ENCODE measurements at places on chromosomes 2 and 18.
A peak's percentile ranks its signal among the peaks of the same experiment; 100 is the strongest.

DNA sequence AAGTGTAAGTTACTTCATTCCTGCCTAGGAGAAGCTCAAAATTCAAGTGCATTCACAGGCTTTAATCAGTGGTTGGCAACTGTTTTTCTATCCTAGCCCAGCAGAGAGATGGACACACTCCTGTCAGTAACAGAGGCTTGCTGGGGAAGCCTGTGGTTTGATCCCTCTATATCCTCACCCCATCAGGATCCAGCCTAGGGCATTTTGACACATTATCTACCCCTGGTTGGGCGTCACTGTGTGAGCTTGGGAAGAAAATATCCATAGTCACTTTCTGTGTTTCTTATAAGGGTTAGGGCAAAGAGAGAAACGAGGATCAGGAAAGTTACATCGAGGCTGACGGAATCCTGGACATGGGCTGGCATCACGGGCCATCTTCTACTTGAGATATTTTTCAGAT, 10.0 kb downstream of the NT5DC4 start:
- DNase-seq: no peak

GRCh38 chr2:231720292-231720986, 12.1 kb downstream of the PTMA start:
- no peak for DNase-seq

DNA sequence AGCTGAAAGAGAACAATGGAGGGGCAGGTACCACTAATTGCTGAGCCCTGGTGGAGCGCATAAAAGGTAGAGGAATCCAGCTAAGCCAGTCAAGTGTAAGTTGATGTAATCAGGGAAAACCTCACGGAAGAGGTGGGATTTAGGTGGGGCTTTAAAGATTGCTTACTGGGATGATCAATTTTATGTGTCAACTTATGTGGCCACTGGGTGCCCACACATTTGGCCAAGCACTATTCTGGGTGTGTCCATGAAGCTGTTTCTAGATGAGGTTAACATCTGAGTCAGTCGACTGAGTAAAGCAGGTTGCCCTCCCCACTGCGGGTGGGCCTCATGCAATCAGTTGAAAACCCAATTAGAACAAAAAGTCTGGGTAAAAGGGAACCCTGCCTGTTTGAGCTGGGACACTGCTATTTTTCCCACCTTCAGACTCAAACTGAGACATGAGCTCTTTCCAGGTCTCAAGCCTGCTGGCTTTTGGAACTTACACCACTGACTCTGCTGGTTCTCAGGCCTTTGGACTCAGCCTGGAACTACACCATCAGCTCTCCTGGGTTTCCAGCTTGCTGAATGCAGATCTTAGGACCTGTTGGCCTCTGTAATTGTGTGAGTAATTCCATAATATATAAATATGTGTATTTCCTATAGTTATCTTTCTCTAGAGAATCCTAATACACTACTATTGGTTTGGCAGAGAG, 67.3 kb downstream of the MYO5B start:
- DNase-seq: no peak

- DNase-seq: peak; percentile 69
Observed at GRCh38 chr18:3129053-3129864, 90.5 kb downstream of the MYOM1 start.

DNA sequence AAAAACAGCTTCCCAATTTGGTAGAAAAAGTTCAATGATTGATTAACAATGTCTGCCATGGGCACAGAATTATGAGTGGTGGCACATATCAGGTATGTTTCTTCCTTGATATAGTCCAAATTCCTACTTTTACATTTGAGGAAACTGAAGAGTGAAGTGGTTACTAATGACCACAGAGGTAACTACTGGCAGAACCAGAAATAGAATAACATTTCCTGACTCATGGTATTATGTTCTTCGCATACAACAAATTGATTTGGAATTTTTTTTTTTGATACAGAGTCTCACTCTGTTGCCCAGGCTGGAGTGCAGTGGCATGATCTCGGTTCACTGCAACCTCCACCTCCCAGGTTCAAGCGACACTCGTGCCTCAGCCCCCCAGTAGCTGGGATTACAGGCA, 6.0 kb upstream of the NFE2L2 start:
- no peak for DNase-seq

- DNase-seq: peak; percentile 96
Observed at GRCh38 chr2:196601430-196602306, 37.8 kb upstream of the CCDC150 start.

DNA sequence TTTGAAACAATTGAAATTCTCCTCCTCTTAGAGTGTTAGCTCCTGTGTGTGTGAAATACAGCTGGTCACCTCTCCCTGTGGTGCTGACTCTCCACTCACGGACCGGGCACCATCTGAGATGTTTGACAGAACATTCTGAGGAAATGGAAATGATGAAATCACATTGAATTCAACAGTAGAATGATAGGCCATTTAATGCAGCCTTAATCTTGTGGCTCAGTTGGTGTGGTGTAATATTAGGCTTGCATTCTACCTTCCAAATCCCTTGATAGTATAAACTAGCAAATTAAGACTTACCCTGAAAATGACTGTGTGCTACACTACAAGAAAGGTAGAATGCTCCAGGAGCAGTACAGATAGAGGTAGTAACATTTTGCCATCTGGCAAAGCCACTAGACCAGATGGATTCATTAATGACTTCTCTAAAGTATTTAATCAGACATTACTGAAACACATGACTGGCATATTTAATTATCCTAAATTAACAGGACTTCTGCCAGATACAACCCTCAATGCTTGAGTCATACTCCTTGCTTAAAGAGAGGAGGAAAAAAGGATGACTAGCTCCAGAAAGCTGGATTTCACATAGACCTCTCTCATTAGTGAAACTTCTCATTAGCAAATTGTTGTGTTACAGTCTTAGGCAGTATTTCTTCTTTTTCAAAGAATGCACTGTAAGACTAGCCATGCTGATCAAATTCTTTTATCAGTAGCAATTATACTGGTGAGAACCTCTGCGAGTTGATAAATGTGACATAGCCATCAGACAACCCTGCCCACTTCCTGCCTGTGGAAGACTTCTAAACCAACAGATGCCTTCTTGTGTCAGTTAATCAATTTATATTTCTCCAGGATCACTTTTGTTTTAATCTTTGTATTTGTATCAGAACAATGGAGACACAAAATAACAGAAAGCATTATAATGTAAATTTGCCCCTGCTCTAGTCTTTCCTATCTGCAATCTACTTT, 80.6 kb downstream of the EML6 start:
- DNase-seq: no peak

DNA sequence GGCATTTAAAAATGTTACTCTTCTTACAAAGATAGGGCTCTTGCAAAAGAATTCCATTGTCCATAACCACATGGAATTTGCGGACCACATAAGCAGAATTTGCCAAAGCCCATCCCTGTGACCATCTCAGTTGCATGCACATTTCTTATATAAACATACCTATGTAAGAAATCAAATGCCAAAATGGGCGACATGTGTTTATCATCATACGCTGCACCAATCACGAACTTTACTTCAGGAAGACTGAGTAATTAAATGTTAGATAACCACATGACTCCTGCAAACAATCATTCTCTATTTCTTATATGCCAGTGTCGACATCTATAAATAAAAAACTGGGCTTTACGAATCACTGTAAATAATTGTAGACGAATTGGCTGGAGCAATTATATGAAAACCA, 186.1 kb upstream of the RBMS1 start:
- DNase-seq: no peak

DNA sequence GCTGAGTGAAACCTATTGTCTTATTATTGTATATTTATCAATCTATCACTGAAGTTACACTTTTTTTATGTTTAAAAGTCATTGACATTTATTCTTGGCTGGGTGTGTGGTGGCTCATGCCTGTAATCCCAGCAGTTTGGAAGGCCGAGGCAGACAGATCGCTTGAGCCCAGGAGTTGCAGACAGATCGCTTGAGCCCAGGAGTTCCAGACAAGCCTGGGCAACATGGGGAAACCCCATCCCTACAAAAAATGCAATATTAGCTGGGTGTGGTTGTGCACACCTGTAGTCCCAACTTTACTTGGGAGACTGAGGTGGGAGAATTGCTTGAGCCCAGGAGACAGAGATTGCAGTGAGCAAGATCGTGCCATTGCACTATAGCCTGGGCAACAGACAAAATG, 97.8 kb downstream of the EPC2 start:
- DNase-seq: no peak

DNA sequence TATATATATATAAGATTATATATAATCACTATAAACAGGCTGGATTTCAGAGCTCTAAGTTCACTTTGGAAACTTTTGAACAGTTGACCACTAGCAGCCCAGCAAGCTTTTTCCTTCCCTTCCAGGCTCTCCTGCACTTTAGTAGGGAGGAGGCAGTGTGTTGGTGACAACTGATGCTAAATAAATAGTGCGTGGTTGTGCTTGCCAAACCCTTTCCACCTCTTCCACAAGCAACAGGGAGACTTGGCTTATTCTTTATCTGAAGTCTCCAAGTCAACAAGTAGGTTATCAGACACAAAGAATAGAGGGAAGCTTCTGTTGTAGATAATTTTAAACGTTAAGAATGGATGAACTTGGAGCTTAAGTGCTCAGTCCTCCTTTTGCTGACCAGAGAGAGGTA, 408.2 kb upstream of the HNRNPA3 start:
- no peak for DNase-seq

DNA sequence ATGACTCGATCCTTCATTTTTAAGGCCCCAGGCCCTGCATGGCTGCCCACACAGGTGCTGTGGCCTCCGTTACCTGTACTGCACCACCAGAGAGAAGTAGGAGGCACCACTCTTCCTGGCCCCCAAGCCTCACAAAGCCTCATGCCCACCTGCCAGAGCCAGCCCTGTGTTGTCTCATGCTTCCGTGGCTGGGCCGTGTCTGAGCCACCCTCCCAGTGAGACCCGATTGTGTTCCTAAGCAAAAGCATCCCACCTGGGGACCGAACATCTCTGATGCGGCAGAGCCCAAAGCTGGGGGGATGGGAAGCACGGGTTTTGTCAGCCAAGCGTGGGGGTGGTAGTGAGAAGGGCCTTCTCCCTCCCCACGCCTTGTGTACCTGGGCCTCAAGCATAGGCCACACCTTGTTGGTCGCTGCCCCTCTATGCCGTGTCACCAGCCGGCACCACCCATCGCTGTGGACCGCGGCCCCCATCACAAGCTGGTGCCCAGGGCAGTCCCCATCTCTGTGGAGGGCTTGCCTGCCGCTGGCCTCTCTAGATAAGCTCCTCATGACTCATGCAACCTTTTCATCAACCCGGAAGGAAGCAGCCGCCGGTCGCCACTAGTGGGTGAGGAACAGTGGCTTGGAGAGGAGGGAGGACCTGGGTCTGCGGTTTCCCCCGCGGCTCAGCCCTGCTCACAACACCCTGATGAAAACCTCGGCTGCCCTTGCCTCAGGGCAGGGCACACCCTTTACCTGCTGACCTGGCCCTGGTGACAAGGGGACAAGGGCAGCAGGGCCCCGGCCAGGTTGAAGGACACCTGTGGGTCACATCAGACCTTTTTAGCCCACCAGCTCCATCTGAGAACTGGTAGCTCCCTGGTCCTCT, 2.7 kb upstream of the RNPEPL1 start:
- peak; percentile 90 for DNase-seq

GRCh38 chr2:122988395-122989221, 1036.5 kb upstream of the CNTNAP5 start:
- no peak for DNase-seq
